ENCODE measurements at places on chromosomes 1 and 21. TPM values are rescaled to one million over a fixed set of nuclear protein-coding genes. Genes with fewer than 3 reads are reported as not detected.

GRCh38 chr1:66436378-66437135, 97.4 kb upstream of the SGIP1 start:
- DNase-seq = no peak

- no peak for DNase-seq
These were observed 845 bp upstream of the RGS5 start for GRCh38 chr1:163203561-163203960.

DNA sequence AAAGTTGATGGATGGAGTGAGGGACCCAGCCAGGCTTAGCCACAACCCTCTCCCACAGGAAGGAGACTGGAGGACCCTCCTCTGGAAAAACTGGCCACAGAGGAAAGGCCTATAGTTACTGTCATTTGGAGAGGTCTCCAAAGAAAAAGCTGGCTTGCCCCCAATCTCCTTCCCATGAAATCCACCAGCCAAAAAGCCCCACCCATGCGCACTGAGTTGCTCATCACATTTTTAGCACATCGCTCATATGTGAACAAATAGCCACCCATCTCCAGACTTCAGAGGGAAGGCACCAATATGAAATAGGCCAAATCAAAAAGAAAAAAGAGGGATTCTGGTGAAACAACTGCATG, 36.9 kb upstream of the QSOX1 start:
- DNase-seq = no peak

RNU1-1 gene
- polyA plus RNA-seq = 3.2 TPM

DNA sequence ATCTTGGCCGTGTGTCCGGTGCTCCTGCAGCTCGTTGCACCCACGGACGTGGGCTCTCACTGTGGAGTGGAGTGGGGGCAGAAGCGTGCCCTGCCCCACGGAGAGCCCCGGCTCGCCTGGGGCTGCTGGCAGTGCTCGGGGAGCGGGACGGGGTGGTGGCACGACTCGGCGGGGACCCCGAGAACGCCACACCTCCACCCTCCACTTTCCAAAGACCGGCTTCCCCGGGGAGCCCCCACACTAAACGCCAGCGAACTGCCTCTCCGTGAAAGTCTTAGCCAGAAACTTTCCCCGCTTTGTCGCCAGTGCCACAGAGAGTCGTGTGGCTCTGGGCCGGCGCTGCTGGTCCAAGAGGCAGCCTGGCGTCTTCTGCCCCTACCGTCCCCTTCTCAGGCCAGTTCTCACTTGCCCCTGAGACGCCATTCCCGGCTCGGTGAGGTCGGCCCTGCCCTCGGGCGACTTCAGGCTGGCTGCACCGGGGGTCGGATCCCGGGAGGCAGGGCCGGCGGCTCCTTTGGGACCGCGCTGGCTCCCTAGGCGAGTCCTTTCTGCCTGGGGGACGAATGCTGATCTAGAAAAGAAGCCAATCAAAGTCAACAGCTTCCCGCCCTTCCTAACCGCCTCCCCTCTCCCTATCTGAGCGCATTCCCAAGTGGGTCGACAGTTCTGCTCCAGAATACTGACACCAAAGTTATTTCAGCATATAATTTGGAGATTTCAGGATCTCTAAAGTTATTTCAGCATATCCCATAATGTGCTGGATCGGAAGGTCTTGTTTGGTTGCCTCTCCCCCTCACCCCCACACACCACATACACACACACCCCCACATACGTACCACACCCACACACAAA, 2.6 kb upstream of the SAMD13 start:
- peak; percentile 42 for DNase-seq

DNA sequence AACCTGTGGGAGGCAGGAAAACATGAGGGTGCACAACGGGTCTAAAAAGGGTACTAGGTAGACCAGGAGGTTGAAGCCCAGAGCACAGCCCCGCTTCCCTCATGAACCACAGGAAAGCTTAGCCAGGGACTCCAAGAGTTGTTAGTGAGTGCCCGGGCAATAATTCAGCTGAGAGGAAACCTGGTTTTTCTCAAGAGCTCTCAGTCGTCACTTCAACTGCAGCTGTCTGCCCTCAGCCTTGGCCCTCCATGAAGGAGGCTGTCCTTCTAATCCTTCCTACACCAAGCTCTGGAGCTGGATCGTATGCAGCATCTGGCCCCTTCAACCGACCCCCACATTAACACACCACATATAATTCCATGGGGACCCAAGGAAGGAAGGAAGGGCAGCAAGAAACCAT, 77.0 kb upstream of the BACE2 start:
- no peak for DNase-seq

DNA sequence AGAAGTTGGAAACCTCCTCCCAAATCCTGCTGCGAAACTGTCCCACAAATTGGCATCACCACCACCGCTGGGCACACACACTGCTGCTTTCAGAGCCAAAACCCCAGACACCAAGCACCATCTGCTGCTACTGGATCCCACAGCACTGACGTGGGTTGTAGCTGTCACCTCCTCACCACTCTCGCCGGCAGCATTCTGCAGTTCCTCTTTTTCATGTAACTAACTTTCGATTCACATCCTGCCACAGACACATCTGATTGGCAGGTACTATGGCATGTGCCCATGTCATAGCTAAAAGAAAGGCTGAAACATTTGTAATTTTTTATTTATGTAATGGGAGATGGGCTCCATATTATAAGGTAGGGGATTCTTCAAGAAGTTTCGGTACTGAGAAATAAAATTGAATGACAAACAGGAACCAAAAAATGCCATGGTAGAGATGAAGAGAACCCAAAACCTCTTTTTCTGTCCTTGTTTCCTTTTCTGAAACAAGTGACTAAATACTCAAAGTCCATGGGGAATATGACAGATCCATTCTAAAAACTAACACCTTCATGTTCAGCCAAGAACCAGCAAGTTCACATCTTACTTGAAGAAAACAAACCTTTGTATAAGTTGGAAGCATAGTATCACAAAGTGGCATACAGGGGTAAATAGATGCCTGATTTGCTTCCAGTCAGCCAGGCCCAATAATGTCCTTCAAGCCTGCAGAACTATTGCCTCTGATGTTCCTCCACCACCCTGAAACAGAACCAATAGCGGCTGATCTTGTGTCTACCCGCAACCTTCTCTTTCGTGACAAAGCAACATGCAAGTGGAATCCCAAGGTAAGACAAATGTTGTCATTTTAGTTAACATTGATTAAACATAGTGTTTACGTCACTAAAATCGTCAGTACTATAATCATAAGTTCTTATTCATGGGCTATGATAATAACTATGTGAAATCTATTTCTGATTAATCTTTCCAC, 26.6 kb upstream of the RGS13 start:
- no peak for DNase-seq

DNA sequence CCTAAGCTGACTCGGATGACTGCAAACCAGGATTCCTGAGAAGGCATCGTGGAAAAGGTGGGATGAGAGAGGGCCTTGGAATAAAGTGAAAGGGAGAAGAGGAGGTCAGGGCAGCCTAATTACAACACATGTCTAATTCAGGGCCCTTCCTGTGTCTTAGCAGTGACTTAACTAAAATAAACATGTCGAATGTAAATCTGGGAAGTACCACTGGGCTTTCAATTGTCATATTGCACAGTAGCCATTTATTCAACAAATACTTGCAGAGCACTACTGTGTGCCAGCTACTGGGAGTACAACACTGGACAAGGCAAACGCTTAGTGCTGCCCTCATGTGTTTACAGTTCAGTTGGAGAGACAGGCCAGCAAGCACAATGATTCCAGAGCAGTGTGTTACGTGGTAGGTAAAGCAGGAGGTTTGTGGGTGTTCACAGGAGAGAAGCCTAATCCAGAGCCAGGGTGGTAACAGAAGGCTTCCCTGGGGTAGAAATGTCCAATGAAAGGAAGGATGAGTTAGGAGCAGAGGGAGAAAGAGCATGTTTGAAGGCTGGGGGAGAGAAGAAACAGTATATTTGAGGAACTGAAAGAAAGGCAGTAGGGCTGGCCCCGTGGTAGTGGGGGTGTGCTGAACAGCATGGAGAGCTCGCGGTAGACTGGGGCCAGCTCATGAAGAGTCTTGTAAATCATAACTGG, 38.0 kb upstream of the RASAL2 start:
- DNase-seq = no peak

GRCh38 chr1:71046891-71047634, 553 bp downstream of the PTGER3 start:
- DNase-seq = no peak

FAM167B gene
- 2.8 TPM for polyA plus RNA-seq

DNA sequence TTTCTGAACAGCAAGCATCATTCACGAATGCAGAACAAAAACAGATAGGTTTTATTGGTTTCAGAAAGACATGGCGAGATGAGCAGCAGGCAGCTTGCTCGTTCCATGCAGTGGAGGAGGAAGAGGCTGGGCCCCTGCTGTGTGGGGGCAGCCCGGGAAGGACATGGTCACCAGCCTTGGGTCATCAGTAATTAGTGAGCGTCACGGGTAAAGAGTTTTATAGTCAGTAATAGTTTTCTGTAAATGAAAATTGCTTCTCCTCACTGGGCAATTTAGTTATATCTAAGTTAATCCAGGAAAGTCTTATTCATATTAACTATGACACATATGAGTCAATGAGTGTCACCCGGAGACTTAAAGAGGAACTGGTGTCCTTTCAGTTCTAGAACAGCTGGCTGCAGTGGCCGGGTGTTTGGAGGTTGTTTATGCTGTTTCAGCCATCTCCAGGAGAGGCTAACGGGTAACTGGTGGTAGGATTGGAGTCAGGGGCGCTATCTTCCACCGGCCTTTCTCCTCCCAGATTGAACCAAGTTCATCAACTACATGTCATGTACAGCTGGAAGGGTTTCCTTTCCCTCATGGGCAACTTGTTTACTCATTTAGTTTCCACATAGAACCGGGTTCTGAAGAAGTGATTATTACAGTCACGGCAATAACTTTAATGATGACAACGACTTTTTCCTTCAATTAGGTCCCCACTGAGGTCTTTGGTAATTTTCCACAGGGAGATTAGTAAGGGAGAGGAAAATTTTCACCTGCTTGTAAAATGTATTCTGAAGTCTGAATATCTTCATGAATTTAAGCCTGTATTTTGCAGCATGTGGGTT, 34.6 kb upstream of the SLC45A1 start:
- DNase-seq = no peak

DNA sequence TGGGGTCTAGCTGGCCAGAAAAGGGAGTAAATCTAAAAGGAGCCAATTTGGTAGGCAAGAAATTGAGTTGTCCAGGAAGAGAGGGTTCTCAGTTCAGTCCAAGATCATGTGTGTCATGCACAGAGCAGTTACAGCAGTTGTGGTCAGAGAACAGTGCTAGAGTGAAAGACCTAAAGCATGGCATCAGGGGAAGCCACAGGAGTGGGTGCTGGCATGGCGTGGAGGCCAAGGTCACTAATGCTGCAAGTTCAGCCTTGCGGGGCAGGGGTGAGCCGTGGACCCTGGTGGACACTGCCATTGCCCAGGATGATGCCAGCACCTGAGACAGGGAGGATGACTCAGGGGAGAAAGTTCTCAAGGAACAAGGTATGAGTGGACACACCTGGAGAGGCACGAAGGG, 16.6 kb upstream of the TMEM125 start:
- no peak for DNase-seq

- no peak for DNase-seq
These were observed 46.0 kb downstream of the TRAPPC10 start for GRCh38 chr21:44057960-44058651.

PLA2G2D gene
- 0.18 TPM for polyA plus RNA-seq

Measured in large intestine (tissue), 12 donors.